Stimulated activated CD4-positive, alpha-beta T cell treated with anti-CD3 and anti-CD28 coated beads, Interleukin-1b, Interleukin-23, amount 100 ng/mL, for 1 hour (primary cell): ENCODE measurements at places on chromosomes 4 and X.

DNA sequence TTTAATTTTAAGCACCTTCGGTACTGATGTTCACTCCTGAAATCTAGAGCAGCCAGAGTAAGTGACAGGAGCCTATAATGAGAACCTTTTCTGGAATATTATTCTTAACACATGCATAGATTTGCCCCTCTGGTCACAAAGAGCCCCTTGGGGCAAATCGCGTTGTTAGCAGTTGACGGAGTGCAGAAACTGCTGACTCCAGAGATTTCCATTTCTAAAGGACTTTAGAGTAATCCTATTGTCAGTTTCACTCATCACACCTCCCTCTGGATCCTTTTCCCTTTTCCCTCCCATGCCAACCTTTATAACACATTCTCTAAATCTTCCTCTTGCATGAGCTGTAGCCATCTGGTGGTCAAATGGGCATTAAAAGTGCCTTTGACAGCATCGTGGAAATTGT is 264.9 kb upstream of the PRPS2 start:
- no peak for DNase-seq

DNA sequence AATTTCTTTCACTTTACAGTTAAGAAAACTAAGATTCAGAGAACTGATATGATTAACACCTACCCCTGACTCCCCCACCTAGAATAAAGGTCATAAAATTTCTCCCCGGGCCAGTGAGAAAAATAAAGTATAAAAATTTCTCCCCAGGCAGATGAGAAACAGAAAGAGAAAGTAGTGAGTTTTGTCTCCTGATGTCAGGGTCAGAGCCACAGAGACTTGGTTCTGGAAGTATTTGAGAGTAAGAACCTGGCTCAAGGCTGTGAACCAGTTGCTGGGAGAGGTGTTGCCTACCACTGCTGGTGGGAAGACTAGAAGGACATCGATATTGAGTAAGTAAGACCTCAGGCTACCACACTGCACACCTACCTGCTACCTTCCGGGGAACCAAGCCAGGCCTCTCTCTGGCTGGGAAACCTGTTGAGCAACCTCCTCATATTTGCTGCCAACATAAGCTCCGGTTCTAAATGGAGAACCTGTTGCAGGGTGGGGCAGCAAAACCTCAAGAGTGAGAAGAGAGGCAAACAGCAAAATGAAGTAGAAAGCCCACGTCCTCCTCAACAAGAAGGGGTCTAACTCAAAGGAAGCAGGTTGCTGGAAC is 104.2 kb upstream of the PUDP start:
- no peak for DNase-seq

- DNase-seq = no peak
Measured at GRCh38 chr4:48033825-48034413, 17.3 kb downstream of the NIPAL1 start.

- no peak for DNase-seq
Measured at GRCh38 chrX:24979081-24979480, 36.7 kb downstream of the ARX start.

GRCh38 chr4:24470666-24471485 is 113.5 kb downstream of the DHX15 start:
- DNase-seq = no peak

- DNase-seq = no peak
Measured at GRCh38 chrX:13090339-13091110, 46.1 kb upstream of the FAM9C start.

DNA sequence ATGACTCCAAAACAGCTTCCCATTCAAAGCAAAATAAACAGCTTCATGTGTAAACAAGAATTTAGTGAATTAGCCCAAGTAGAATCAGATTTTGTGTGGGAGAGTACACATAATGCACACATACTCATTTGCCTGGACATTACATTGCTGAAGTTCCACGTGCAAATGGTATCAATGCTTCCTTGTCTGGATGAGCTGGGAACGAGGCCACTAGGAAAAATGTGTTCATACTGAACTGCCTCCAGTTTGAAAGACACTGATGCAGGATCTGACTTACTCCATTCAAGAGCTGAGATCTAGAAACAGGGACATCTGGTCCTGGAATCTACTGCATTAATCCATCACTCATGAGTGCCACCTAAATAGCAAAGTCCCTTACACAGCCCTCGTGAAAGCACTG is 228.0 kb downstream of the APBB2 start:
- DNase-seq = no peak

DNA sequence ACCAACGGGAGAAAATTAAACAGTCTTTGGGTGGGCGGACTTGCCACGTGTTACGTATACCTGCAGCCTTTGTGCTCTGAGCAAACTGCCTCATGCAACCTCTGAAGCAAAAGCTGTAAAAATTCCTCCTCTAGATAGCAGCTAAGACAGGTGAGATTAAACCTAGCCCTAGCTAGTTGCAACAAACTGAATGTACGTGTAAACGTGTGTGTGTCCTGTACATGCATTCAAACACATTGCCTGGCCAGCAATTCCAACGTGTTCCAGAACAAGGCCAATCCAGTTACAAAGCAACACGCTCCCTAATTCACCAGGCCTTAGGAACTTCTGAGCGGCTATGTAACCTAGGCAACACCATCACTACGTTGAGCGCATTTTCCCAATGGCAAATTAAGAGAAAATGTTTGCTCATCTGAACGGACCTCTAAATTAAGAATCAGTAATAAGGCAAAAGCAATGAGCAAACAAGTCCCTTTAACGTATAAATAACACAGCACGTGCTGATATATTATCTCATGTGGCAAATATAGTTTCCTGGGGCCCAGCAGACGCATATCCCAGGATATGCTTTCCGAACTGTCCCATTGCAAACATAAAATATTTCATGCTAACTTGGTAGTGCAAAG is 792 bp downstream of the PPID start:
- no peak for DNase-seq

GRCh38 chr4:153791746-153792617 is 3.1 kb upstream of the SFRP2 start:
- DNase-seq = no peak

GRCh38 chr4:17920681-17921080 is 100.9 kb downstream of the LCORL start:
- no peak for DNase-seq

DNA sequence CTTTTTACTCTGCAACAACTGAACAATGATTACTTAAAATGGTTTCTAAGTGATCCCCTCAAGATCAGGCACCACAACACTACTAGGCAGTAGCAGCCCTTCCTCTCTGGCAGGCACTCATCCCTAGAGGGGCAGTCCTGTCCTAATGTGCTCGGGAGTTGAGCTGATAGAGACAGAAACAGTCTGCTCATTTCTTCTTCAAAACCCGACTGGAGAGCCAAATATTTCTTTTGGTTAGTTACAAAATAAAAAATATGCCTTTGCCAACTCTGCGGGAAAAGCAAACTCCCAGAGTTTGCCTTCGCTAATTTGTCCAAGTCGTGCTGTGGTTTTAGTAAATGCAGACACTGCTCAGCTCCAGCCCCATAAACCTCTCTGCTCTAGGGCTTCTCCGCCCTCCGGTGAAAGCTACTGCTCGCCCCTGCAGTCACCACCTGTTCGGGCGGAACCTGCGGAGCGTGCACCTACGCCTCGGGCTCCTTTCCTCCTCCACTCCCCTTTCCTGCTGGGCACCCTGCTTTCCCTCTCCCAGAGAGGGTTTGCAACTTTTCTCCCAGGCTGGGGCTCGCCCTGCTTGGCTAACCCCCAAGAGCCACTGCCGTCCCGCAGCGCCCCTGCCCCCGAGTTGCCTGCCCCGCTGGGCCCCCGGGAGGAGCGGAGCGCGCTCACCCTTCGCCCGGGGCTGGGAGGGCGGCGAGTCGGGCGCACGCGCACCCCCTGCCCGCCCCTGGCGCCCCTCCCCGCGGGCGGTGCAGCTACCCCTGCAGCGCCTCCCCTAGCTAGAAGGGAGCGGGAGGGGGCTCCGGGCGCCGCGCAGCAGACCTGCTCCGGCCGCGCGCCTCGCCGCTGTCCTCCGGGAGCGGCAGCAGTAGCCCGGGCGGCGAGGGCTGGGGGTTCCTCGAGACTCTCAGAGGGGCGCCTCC is at the start of gene NPNT:
TSS of gene NPNT (plus strand) at position 812 of the 923 bp plus-strand sequence. CDS start 182 bp downstream, outside the sequence.
- no peak for DNase-seq

GRCh38 chrX:105269386-105269785 is 48.9 kb upstream of the TEX13A start:
- DNase-seq = no peak

DNA sequence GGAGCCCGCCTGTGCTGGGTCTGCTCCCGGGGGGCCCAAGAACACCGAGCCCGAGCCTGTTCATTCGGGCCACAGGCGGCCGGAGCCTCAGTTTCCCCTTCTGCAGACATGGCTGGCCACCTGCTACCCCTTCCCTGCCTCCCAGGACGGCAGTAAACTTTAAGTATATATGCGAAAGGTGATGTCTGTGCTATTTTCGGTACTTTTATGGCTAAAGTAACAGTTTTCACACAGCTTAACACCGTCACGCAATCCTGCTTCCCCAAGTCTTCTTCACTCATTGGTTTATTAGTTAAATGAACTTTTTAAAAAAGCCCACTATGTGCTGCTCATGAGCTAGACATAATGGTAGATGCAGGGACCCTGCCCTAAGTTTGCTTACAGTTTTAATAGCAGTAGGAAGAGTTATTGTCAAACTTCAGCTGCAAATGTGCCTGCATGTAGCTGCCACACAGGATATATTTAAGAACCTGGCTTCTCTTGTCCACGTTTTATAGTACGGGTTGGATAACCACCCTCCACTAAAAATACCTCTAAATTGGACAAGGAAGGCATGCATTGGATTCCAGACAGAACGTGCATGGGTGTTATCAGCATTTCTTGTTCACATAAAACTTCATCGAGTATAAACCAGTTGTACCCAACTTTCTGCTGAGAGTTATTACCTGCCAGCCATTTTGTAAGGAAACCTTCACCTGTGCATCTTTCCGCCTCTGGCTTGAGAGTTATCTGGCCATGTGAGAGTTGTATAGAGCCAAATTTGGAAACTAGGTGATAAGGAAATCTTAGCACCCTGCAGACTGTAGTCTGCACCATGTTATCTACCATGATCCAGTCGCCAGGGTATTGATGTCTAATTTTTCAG is 741 bp downstream of the ANAPC4 start:
- DNase-seq = no peak

- DNase-seq = no peak
Measured at GRCh38 chr4:138602664-138603063, 360.5 kb upstream of the SLC7A11 start.
